Sciatic nerve (tissue), 2 donors: ENCODE measurements at places on chromosomes 13 and 19. TPM values are rescaled to one million over a fixed set of nuclear protein-coding genes. Genes with fewer than 3 reads are reported as not detected.

DNA sequence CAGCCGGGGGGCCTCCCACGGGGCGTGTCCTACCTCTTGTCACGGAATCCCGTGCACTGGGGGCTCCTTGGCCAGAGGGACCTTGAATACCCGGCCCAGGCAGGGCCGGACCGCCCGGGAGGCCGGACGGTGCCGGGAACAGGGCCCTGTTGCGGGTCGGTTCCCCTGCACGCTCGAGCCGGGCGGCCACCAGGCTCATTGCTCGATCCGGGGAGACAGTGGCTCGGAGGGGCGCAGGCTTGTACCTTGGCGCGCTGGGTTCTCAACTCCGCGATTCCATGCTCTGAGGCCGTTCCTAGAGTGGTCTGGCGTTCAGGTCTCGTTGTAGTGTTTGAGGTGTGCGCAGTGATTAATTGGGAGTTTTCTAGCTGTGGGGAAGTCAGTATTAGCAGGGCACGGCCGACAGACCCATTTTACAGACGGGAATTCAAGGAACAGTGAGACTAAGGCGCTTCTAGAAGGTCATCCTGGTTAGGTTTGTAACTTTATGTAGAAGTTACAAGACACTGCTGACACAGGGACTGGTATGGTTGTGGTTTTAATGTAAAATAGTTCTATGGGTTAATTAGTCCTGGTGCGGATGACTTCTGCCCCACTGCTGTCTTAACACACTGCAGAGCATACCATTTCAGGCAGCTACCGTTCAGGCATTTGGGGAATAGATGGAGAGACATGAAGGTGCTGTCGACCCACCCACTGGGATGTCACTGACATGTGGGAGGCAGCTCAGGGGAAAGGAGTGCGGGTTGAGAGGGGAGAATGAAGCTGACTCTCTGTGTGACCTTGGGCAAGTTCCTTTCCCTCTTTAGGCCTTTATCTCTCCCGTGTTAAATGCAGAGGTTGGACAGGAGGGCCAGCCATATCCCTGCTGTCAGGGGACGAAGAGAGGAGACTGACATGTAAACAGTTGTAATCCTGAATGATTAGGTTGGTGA, 592 bp downstream of the CLPTM1 start:
- DNase-seq = no peak

The PRX gene
- 801 TPM for total RNA-seq

DNA sequence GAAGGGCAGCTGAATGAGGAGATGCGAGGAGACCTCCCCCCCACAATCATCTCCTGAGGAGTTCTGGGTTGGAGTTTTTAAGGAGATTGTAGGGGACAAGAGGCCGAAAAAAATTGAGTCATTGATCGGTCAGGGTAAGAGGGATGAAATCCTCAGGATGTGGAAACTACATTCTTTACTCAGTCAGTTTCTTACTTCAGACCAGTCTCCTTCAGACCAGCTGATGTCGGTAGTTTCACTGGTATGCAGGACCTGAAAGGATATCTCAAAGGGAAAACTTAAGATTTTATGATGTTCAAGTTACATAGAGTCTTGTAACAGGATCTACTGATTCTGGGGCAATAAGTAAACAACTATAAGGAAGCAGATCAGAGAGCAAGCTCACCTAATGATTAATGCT, 51.7 kb upstream of the RFXAP start:
- DNase-seq = no peak

The THSD1 gene
- 13.4 TPM for total RNA-seq

GRCh38 chr19:17296976-17297375, 6.2 kb downstream of the ABHD8 start:
- no peak for DNase-seq

The CYSLTR2 gene
- 1.4 TPM for total RNA-seq

GRCh38 chr19:7440188-7440975, 48.5 kb downstream of the PEX11G start:
- DNase-seq = no peak

DNA sequence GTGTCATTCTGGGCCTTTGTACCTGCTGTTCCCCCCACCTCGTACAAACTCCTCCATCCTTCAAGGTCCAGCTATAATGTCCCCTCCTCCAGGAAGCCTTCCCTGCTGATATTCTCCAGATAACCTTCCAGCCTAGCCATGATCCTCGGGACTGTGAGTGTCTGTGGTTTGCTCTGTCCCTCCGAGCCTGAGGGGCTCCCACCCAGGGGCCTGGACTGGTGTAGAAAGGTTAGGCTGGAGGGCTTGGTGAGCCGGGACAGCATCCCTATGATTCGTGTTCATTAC, 2.9 kb upstream of the COMP start:
- no peak for DNase-seq
